ENCODE measurements at places on chromosomes 5 and 9. TPM values are rescaled to one million over a fixed set of nuclear protein-coding genes. Genes with fewer than 3 reads are reported as not detected.
A peak's percentile ranks its signal among the peaks of the same experiment; 100 is the strongest.

PCDHB6 gene
- not detected for total RNA-seq

SPINK7 gene
- total RNA-seq, result not detected

IL3 gene
- total RNA-seq, result not detected

GLRX gene
- total RNA-seq, result 33.7 TPM

C9orf153 gene
- total RNA-seq, result not detected

CDH9 gene
- total RNA-seq, result not detected

MBLAC2 gene
- total RNA-seq, result 9.6 TPM

PCDHB5 gene
- total RNA-seq, result not detected

IL12B gene
- total RNA-seq, result not detected

- no peak for DNase-seq
Observed at GRCh38 chr5:116506488-116506887, 68.1 kb downstream of the SEMA6A start.

DNA sequence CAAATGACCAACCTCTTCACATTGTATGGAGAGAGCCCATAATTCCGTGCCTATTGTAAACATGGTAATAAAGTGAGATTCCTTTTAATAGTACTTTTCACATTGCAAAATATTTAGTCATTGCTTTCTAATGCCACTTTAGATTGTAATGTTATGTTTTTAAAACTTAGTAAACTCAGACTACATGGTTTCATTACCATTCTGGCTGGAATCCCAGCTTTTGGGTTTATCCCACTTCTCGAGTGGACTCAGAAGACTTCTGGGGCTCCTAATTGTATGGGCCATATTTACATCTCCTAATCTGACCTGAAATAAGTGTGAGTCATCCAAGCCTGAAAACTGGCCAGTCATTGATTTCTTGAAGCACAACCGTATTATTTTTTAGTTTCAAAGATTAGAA is 217.6 kb downstream of the CAAP1 start:
- DNase-seq, result no peak

DNA sequence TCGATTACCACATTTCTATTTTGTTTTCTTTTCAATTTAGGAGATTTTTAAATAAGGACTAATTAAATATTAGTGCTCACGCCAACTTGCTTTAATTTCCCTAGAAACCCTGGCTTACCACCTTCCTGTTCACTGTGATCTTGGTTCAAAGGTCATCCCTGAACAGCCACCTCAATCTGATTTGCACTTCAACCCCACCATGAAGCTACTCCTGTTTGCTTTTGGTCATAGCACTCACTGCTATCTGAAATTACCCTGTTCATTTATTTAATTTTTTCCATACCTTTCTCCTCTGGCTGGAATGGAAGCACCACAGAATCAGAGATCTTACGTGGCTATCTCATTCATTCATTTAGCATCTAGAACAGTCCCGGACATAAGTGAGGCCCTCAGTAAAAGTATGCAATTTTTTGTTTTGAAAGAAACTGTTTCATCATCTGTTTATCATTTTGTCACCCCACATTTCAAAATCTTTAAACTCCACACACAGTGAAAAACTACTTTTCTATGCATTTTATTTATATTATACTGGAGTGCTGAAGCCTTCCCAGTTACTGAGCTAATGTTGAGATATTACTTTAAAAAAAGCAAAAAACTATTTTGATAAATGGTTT is 17.2 kb upstream of the ADAMTSL1 start:
- DNase-seq, result no peak

DNA sequence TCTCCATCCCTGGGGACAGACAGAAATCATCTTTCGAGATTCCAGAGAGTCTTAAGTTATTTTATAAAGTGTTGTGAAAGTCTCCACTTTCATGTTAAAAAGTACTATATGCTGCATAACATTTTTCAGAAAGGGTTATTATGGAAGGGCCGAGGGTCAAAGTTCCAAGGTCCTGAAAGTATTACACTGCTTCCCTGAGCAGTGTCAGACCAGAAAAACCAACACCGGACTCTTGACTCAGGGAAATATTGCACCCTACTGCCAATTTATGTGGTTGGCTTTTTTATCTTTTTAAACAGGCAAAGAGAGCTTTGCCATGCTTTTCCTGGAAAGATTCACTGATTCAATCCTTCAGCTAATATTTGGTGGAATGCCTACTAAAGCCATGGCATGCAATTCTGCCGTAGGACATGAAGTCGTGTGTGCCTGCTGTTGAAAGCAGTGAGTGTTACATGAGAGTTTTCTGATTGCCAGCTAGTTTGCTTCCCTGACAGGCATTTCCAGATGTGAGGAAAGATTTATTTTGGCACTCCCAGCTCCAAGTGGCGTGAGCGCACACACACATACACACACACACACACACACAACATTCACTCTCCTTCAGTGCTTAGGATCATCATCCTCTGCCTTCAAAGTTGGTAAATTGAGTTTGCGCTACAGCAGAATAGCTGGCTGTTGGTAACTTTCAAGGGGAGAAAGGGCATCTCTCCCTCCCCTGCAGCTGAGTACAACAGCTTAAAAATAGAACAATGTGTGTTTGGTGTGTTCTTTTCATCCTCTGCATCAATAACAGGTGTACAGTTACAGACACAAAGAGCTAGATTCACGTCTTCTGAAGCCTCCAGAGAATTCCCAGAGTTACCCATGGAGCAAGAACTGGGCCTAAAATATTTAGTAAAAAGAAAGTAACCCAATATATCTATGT is 45.6 kb downstream of the SLC1A3 start:
- DNase-seq, result no peak

GRCh38 chr5:156920042-156920860 is 42.8 kb downstream of the TIMD4 start:
- peak; percentile 47 for DNase-seq

DNA sequence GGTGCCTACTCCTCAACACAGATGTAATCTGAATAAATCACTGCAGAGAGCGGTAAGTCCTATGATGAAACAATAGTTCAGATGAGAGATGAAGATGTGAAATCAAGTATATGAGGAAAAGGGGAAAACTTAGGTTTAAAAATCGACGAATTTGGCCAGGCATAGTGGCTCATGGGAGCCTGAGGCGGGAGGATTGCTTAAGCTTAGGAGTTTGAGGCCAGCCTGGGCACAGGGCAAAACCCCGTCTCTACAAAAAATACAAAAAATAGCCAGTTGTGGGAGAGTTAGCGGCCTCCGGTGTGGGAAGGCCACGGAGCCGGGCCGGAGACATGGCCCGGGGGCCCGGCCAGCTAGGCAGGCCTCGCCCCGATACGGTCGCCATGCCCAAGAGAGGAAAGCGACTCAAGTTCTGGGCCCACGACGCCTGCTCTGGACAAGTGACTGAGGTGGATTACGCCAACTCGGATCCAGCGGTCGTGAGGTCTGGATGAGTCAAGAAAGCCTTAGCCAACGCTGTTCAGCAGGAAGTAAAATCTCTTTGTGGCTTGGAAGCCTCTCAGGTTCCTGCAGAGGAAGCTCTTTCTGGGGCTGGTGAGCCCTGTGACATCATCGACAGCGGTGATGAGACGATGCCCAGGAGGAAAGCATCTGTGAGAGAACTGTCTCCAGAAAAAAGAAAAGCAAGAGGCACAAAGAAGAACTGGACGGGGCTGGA is 62.8 kb upstream of the SUB1 start:
- no peak for DNase-seq

GRCh38 chr5:173907686-173908371 is 19.7 kb downstream of the CPEB4 start:
- no peak for DNase-seq

GRCh38 chr5:66989286-66989685 is 207.3 kb downstream of the CD180 start:
- no peak for DNase-seq

DNA sequence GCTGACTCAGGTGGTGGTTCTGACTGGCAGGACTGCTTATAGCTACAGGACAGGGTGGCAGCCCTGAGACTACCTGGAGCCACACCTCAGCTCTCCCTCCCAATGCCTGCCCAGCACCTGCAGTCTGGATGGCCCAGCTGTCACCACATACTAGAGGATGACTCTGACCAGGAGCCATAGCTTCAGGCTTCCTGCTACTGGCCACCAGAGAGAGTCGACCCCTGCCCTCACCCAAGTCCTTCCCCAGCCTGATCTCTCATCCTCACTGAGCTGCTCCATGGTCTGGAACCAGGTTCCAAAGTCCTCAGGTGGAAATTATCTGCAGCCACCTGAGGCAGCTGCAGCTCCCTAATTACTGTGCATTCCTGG is 25.6 kb upstream of the TDRD7 start:
- DNase-seq, result no peak

DNA sequence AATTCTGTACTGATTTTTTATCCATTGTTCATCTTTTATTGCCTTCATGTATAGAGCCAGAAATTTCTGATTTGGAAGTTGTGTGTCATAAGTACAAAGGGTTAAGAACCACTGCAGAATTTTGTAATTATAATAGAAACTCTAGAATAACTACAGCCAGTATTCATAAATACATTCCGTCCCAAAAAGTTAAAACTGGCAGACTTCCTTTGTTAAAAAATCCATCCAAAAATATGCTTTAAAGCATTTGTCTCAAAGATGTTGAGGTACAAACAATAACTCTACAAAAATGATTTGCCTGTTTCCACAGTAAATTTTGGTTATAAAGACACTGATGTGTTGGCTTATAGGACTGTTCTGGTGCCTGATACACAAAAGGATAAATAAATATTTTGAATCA is 436.6 kb downstream of the DTWD2 start:
- no peak for DNase-seq

DNA sequence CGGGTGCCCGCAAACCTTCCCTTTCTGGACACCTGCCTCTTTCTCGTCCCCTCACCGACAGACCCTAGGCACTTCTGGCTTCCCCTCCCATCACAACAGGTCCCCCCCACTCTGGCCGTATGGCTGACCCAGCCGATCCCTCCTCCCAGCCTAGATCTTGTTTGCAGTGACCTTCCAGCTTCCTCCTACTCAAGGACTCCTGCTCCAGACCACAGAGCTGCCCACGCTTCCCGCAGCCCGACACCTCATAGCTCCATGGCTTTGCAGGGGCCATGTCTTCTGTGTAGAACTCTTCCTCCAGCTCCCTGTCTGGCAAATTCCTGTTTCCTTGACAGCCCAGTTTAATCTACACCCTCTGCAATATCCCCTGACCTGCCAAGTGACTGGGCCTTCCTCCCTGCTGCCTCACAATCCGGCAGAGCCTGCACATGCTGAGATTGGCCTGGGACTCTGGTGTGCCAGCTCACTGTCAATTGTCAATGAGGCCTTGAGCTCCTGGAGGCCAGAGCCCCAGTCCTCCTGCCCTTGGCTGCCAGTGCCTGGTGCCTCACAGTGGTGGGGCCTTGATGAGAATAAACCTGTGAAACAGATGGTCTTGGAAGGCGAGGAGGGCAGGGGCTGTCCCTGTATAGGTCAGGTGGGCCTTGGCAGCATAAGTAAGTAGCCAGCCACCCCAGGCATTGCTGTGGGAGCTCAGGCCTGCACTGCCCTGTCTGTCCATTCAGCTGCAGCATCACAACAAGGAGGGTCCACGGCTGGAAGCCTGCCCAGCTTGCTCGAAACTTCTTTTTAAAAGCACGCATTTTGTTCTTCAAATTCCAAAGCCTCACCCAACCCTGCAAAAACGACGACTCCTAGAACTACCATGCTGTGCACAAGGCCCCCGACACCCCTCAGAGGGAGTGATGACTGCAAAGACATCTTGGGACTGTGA is 50.5 kb downstream of the GADD45G start:
- DNase-seq, result no peak

DNA sequence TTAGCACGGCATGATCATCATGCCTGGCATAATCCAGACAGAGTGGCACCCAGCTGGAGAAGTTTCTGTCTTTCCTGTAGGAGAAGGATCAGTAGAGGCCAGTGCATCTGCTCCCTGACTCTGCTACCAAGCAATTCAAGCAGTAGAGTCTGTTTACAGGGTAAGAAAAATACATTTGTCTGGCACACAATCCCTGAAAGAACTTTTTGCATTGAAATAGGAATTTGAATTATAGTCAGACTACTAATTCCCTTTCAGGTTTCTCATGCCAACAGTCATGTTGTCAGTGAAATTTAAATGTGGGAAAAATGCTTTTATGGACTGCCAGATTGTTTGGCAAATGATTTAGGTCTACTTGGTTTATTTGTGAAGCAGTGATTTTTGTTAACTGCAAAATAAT is 125.6 kb downstream of the RAB3C start:
- DNase-seq, result no peak

- DNase-seq, result no peak
Observed at GRCh38 chr5:103668281-103668680, 105.7 kb upstream of the NUDT12 start.

GRCh38 chr5:145637396-145637795 is 197.7 kb downstream of the PRELID2 start:
- DNase-seq, result no peak

DNA sequence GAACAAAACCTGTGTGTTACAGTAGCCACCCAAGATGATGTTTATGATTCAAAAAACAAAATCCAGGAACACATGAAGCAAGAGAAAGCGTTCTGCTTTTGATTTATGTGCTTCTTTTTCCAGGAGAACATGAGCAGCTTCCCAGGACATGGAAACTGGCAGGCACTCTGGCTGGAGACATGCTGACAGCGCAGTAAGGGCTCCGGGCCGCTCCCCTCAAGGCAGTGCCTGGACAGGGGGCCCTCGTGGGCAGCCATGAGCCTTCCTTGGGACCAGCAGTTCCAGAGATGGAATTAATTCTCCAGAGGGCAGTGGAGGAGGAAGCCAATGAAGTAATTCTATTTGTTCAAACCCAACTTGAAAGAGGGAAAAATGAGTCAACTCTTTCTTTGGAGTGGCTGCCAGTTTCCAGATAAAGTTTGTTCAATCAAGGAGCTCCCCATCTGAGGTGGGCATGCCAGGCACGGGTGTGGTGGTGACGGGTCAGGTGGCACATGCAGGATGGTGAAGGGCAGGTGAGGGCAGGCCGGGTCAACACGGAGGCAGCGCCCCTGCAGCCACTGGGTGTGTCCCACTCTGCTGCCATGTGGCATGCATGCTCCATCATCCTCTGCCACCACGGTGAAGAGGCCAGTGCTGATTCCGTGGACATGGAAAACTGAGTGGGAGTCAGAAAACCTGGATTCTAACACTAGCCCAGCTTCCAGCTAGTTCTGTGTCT is 83.8 kb downstream of the OTULIN start:
- DNase-seq, result no peak

All from Calu3 (cell line).